ENCODE measurements at places on chromosomes 11 and 22. TPM values are rescaled to one million over a fixed set of nuclear protein-coding genes. Genes with fewer than 3 reads are reported as not detected.
A peak's percentile ranks its signal among the peaks of the same experiment; 100 is the strongest.

DNA sequence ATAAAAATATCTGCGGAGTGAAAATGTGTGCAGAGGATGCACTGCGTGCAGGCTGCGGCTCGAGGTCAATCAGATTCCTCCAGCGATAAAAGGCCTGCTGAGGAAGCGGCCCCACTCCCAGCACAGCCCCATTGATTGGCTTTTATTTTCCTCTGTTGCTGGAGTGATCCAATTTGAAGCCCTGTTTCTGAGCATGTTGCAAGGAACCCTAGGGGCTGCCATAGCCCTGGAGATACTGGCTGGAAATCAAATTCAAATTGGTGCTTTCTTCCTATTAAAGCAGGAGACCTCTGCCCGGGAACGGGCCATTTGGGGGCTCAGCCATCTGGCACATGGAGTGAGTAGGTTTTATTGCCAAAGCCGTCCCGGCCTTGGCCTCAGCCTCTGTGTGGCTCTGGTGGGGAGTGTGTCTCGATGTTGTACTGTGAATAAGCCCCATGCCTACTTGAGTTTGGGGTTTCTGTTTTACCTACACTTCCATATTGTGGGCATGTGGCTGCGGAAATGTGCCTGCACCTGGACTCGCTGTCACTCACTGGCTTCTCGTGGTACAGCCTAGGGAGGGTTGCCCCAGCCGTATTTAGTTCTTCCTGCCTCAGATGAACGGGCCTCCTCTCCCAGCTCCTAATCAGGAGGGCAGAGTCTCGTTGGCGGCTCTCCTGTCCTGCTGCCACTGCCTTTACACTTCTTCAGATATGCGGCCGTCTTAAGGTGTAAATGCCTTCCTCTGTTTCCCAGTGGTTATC lies 25.6 kb downstream of the PARVB start:
- no peak for DNase-seq

- DNase-seq: no peak
These were observed 33.6 kb downstream of the MAP6 start for GRCh38 chr11:75635066-75635862.

GRCh38 chr11:60711276-60711675 lies 11.9 kb downstream of the MS4A8 start:
- no peak for DNase-seq

Gene SOX6
- total RNA-seq: not detected

Gene FDXACB1
- total RNA-seq: 3.5 TPM

GRCh38 chr22:47292546-47293320 lies 530.3 kb downstream of the TBC1D22A start:
- DNase-seq: no peak

- peak; percentile 16 for DNase-seq
These were observed 88.5 kb downstream of the MYEOV start for GRCh38 chr11:69382131-69383128.

DNA sequence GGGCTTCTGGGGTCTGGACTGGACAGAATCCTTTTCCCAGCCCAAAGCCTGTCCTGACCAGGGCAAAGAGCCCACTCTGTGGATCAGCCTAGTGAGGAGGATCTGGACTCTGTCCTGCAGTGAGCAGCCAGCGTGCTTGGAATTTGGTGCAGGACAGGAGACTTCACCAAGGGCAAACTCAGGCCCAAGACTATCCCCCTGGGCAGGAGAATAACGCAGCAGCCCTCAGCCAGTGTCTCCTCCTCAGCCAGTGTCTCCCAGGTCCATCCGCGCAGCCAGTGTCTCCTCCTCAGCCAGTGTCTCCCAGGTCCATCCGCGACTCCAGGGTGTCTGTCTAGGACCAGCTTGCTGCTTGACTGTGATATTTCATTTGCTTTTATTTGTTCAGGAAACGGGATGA lies 1334.0 kb downstream of the TBC1D22A start:
- no peak for DNase-seq

DNA sequence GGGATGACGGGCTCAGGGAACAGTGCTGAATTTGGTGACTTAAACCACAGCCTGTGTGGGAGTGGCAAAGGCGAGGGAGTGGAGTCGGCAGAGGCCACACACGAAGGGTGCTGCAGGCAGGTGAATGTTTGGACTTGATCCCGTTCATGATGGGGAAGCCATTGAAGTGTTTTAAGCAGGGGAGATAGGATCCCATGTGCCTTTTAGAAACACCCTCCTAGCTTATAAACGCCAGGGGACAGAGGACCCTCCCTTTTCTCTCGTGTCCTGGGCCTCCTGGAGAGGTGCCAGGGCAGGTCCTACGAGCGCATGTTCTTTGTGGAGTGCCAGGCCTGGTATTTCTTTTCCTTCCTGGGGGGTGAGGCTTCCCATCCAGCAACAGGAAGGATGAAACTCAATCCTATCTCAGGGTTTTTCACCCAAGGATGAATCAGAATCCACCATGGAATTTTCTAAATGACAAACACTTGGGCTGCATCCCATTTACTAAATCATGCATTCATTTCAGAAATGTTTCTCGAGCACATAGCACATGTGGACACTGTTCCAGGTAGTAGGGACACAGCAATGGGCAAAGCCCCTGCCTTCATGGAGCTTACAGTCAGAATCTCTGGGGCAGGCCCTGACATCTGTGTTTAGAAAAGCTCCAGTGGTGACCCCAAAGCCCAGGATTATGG lies 59.6 kb downstream of the CHRDL2 start:
- no peak for DNase-seq

Gene BIK
- 1.8 TPM for total RNA-seq

DNA sequence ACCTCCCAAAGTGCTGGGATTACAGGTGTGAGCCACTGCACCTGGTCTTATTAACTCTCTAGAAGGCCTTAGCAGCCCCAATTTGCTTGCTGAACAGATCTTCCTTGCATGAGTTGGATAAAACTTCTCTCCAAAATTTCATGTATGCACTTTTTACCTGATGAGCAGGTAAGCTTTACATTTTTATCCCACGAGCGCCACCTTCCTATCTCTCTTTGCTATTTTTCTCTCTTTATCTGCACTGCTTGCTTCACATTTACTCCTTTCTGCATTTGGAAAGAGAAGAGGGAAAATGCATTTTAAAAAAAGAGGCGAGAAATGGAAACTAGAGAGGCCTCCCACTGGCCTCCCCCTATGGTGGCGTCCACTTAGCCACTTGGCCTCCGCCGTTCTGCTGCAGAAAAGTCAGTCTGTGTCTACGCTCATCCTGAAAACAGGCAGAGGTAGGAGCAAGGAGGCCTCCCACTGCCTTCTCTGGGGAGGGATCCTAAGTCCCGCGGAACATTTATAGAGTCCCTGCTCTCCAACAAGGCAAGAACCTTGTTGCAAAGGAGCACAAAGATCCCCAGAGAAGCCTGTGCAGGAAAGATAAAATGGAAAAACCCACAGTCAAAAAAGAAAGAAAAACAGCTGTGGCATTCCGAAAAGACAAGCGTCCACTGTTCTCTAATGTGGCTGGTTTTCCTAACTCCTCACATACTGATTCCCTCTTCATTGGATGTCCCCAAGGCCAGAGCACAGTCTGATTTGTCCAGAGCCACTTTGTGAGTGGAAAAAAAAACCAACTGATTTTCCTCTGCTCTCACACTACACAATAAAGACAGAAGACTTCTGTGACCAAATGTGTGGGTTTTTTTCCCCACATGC lies 62.2 kb upstream of the INCENP start:
- DNase-seq: no peak

DNA sequence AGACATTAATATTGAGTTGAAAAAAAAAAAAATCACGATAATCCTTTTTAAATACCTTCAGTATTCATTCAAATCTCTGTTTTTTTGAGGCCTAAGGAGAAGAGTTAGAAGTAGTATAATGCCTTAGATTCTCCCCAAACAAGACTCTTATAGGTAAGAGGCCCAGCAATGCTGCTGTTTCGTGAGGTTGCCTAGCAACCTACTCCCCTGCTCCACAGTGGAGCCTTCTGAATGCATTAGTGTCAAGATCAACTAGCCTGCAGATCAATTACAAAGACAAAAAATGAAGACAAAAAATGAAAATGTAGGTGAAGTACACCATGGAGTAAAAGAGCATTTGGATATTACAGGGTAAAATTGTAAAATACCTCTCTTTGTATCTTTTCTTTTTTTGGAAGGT lies 229.8 kb upstream of the LUZP2 start:
- no peak for DNase-seq

Gene UPK3A
- not detected for total RNA-seq

GRCh38 chr11:128575174-128575960 lies 12.0 kb downstream of the ETS1 start:
- no peak for DNase-seq

- DNase-seq: no peak
These were observed 17.5 kb downstream of the NRXN2 start for GRCh38 chr11:64705501-64705900.

- DNase-seq: no peak
These were observed 530.3 kb downstream of the BRD1 start for GRCh38 chr22:49297286-49297870.

- no peak for DNase-seq
These were observed 355.6 kb downstream of the METTL15 start for GRCh38 chr11:28463826-28464225.

Gene TEX12
- total RNA-seq: 0.40 TPM

- DNase-seq: no peak
These were observed 74.1 kb downstream of the TRIM29 start for GRCh38 chr11:120063686-120064340.

- DNase-seq: no peak
These were observed 21.0 kb upstream of the UVRAG start for GRCh38 chr11:75793966-75794365.

Gene ASCL2
- total RNA-seq: 0.62 TPM

Gene PIWIL4
- 1.5 TPM for total RNA-seq

- no peak for DNase-seq
These were observed 26.9 kb downstream of the TPST2 start for GRCh38 chr22:26563022-26563421.

GRCh38 chr11:34790620-34791019 lies 125.6 kb downstream of the APIP start:
- DNase-seq: no peak

DNA sequence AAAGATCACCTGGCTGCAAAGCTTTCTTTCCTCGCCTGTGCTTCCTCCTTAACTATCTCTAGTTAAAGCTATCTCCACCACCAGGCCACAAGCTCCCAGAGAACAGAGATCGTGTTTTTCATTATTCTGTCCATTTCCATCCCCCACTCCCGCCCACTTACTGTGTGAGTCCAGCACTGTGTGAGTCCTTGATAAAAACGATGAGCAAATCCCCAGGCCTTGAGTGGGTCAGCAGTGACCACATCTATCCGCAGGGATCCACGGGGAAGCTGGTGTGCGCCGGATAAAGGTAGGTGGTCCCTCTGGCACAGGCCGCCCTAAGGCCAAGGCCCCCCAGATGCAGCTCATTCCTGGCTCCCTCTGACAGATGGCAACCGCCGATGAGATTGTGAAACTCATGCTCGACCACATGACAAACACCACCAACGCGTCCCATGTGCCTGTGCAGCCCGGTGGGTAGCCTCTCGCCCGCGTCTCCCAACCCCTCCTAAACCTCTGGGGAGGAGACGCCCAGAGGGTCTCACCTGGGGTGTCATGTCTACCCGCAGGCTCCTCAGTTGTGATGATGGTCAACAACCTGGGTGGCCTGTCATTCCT lies 9.3 kb downstream of the TKFC start:
- DNase-seq: no peak

- DNase-seq: no peak
These were observed 14.0 kb upstream of the CTSD start for GRCh38 chr11:1777737-1778136.

Gene C22orf31
- total RNA-seq: not detected

DNA sequence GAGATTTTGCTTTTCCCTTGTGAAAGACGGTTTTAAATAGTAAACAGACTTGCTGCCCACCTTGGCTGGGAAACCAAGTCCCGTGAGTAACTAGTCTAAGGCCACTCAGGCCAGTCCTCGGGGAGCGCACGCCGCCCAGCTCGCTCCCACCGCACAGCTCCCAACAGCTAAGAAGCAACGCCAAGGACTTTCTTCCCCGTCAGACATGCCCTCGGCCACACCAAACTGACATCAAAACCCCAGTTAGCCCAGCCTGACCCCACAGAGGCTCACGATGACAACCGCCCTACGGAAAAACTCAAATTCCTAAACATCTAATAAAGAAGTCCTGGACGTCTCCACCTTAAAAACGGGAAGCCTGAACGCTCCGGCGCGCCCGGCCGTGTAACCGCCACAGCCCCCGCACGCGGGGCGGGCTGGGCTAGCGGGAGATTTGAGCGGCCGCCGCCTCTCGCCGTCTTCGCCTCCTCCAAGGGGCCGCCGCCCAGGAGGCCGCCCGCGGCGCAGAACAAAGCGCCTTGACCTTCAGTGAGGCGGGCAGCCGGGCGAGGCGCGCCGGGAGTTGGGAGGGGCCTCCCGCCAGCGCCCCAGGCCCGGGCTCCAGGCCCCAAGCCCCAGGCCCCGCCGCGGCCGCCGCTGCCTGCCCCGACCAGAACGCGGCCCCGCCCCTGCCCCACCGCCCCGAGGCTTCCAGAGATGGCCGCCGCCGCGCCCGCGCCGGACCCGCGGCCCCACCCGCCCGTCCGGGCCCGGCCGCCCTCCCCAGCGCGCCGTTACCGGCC lies 486 bp downstream of the NAP1L4 start:
- DNase-seq: no peak

- no peak for DNase-seq
These were observed 125.6 kb upstream of the VPREB1 start for GRCh38 chr22:22118987-22119386.

DNA sequence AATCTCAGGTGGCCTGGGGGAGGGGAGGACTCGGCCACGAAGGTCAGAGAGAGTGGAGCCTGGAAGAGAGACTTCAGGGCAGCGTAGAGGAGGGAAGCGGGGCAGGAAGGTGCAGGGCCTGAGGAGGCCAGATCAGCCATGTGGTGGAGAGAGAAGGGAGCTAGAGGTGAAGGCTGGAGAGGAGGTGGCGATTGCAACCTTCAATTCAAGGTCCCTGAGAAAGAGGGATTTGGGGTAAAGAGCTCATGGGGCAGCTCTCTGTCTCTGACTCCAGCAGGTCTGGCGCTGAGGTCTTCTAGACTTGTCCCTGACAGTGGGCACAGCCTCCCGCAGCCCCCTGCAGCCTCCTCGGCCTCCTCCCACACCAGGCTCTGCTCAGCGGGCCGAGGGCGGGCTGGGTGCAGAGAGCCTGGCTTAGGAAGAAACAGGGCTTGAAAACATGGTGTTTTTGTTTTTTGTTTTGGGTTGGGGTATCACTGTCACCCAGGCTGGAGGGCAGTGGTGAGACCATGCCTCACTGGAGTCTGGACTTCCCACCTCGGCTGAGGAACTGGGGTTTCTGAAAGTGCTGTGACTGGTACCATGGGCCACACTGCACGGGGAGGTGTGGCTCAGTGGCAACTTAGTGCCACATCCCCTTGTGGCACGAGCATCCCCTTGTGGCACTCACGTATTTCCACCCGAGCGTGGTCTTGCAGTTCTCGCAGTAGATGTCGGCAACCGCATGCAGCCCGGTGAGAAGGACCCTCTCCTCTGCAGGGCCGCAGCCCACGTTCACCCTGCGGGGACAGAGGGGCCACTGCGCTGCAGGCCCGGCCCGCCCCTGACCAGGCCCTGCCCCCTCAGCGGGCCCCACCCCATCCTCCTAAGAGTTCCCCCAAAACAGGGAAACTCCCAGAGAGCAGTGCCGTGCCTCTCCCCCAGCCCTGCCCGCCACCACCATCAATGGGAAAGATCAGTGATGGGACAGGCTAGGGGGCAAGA lies 32.6 kb downstream of the YPEL1 start:
- DNase-seq: no peak

GRCh38 chr11:7490535-7490934 lies 5.2 kb downstream of the OLFML1 start:
- no peak for DNase-seq

- no peak for DNase-seq
These were observed 54.4 kb downstream of the GRAMD1B start for GRCh38 chr11:123484448-123484847.

Gene GGTLC3
- total RNA-seq: not detected

Gene KRTAP5-8
- not detected for total RNA-seq

- DNase-seq: no peak
These were observed 10.9 kb downstream of the TNNT3 start for GRCh38 chr11:1930462-1930830.

Measured in activated naive CD8-positive, alpha-beta T cell treated with anti-CD3 and anti-CD28 coated beads, Interleukin-2, amount 10 ng/mL, durations not matched to agents 7 days and 5 days (primary cell).